Inflammatory macrophage treated with lipopolysaccharide for 1 hour (primary cell): ENCODE measurements at places on chromosomes 7 and 10.

- no peak for DNase-seq
Measured at GRCh38 chr10:33483124-33483815, 148.8 kb upstream of the NRP1 start.

DNA sequence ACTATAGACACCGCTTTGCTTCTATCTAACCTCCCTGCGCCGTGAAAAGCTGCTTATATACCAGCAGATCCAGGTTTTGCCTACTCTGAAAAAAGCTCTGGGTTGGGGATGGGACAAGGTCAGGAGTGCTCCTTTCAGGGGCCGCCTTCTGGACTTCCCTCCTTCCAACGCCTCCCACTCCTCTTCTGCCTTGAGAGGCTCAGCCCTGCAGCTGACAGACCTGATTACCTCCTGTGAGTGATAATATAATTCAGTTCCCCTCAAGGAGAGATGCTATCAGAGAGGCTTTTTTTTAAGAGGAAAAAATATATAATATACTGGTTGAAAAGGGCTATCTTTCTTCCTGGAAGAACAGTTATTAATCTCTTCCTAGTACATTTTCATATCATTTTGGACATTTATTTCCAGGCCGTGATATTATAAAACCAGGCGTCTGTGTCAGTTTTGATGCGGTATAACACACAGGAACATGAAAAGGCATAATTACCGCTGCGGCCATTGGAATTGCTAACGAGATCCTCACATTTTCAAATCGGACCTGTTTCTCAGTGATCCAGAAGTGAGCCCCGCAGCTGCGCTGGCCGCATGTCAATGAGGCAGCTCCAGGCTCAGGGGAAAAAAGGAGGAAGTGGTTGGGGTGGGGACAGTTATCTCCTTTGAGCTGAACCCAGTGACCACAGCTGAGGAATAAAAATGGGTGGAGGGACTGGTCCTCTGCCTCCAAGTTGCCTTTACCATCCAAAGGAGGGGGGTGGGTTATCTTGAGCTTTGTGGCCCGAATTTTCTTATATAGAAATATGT, 457.1 kb downstream of the TYW1 start:
- DNase-seq = peak; percentile 0

GRCh38 chr10:12499076-12499986, 150.0 kb downstream of the CAMK1D start:
- peak; percentile 44 for DNase-seq

DNA sequence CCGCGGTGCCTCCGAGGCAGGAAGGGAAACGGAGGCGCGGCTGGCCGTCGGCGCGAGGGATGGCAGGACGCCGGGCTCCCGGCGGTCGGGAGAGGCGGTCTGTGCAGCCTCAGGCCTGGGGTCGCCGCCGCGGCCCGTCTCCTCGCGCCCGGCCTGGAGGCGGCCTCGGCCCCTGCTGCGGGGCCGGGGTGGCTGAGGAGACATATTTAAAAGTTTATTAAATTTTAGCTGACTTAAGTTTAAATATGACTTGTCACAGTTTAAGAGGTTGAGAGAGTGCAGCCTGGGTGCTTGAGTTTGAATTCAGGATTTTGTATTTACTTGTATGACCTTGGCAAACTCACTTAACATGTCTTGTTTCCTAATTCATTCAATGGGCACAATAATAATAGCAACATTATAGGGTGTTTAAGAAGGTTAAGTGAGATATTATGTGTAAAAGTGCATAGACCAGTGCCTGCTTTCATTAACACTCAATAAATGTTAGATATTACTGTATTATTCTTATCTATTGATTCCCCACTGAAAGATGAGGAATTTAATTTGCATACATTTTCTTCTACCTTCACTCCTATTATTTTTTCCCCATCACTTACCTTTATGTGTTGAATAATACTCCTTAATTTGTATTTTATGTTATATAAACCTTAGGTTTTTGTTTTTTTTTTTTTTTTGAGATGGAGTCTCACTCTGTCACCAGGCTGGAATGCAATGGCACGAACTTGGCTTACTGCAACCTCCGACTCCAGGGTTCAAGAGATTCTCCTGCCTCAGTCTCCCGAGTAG, 718 bp downstream of the DYNC2I1 start:
- DNase-seq = no peak

GRCh38 chr7:108810756-108811385, 241.2 kb downstream of the DNAJB9 start:
- no peak for DNase-seq

- DNase-seq = no peak
Measured at GRCh38 chr7:97272237-97272975, 154.9 kb downstream of the SDHAF3 start.

GRCh38 chr7:5630670-5631069, 150.8 kb downstream of the RNF216 start:
- DNase-seq = peak; percentile 28

GRCh38 chr10:88413412-88413811, 169.7 kb downstream of the RNLS start:
- DNase-seq = no peak

DNA sequence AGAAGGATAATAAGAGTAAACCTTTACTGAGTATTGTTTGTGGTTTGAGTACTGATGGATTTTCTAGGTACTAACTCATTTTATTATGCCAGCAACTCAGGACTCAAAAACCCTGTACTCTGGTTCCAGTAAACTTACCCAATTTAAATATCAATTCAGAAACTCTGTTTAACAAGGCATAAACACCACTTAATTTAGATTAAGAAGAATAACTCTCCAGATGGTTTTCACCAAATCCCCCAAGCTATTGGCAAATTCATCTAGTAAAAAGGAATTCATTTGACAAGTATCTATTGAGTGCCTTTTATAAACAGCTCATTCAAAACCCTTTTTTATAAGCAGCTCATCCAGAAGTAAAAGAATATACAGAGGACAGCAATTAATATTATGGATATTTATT, 572.4 kb downstream of the PHTF2 start:
- DNase-seq = no peak

DNA sequence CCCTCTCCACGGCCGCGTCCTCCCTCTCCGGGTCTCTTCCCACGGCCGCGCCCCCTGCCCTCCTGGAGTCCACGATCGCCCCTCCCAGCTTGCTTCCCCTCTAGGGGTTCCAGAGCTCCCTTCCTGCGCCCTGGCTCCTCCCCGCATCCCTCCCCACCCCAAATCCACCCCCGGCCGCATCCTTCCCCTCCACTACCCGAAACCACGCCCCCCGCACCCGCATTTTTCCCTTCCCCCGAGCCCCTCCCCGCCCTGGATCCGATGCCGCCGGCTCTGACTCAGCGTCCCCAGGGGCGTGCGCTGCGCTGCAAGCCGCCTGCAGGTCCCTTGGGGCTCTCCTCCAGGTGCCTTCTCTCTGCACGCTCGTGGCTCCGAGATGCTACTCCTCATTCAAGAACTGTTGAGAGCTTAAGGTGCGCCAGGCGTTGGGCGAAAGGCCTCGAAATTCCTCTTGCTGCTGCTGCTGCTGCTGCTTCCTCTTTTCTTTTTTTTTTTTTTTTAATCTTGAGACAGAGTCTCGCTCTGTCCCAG, 372 bp upstream of the TMEM130 start:
- DNase-seq = peak; percentile 33

DNA sequence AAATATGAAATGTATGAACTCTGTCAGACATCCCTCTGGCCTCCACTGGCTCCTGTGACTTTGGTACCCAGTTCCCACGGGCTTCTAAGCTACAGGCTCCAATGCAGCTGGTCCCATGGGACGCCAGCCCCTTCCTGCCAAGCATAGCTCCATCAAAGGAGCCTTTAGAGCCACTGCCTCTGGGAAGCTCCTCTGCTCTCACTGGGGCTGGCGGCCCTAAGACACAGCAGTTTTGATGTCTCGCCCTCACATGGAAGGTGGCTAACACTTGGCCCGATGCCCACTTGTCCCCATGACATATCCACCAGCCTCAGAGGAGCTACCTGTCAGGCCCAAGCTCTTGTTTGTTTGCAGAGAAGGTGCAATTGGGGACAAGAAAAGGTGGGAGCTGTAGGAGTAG, 453.7 kb upstream of the LRRN3 start:
- no peak for DNase-seq

- DNase-seq = no peak
Measured at GRCh38 chr10:44298713-44299112, 86.2 kb downstream of the CXCL12 start.

- no peak for DNase-seq
Measured at GRCh38 chr7:297611-298374, 7.8 kb downstream of the FOXL3 start.

GRCh38 chr7:50939021-50939420, 156.3 kb upstream of the GRB10 start:
- no peak for DNase-seq

GRCh38 chr7:100974021-100974420, 4.7 kb downstream of the MUC12 start:
- DNase-seq = no peak

- no peak for DNase-seq
Measured at GRCh38 chr10:110510086-110510485, 12.4 kb downstream of the DUSP5 start.

DNA sequence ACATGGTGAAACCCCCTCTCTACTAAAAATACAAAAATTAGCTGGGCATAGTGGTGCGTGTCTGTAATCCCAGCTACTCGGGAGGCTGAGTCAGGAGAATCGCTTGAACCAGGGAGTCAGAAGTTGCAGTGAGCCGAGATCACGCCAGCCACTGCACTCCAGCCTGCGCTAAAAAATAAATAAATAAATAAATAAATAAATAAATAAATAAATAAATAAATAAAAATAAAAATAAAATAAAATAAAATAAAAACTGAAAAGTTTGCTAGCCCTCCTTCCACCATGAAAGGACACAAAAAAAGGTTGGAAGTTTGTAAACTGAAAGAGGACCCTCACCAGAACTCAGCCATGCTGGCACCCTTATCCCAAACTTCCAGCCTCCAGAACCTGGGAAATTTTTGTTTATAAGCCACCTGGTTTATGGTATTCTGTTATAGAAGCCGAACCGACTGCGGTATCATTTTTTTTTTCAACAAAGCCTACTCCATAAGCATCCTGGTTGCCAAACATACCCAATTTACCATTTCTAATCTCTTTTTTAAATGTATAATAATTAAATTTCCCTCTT, 448.2 kb downstream of the SEMA3D start:
- DNase-seq = no peak

DNA sequence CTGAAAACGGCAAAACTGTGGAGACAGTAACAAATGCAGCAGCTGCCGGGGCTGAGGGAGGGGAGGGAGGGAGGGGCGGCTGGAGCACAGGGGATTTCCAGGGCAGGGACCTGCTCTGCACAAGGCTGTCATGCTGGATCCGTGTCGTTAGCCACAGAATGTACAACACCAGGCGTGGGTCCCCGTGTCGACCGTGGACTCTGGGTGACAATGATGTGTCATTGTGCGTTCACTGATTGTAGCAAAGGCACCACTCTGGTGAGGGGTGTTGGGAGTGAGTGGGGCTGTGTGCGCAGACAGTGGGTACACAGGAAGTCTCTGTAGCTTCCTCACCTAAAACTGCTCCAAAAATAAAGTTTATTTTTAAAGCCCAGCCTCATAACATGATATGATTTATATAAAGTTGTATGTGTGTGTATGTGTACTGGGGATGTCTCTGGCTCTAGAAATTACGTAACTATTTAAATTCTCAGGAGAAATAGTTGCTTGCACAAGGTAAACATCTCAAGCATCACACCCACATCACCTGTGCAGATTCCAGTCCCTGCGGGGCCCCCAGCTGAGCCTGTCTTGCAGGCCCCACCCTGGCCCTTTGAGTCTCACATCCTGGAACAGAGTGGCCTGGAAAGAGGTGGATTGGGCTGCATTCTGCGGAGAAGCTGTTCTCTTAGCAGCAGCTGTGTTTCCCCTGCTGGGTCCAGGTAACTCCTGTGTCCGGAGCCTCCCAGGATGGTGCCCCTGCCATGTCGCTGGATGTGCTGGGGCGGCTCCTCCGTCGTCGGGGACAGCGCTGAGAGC, 135.7 kb downstream of the DYNC2I1 start:
- DNase-seq = no peak

DNA sequence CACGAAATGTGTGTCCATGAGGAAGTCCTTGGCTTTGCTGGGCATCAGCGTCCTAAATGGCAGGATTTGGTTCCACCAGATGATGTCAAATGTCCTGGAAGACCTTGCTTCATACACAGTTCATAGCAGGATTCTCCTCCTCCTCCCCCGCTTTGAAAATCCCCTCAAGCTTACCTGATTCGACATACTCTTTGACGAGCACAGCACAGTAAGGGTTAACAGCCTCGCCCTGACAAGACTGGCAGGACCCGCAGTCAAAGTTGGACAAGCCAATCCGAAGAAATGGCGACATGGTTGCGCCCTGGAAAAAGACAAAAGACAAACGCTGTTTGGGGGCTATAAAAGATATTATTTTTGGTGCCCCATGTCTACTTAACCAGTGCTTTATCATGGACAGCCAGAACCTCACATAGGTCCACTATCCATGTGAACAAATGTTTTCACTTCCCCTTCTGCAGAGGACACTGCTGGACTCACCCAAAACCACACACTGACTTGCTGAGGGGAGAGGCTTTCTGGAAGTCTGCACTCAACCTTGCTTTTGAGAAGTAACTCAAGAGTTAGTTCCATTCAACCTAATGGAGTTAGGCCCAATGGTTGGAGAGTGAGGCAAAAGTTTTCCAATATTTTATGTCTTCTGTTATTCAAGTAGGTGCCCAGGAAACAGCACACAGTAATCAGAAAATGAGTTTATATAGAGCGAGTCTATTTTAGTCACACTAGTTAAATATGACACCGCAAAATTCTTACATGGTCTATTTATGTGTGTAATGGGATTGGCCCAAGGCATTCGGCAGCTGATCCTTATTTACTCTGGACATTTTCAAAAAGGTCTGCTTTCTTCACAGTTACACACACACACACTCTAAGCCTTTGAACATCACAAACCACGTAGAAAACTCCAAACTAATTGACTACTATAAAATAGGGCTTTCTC, 65.0 kb downstream of the PRKCQ start:
- DNase-seq = peak; percentile 37

GRCh38 chr10:32972460-32972859, 14.4 kb upstream of the ITGB1 start:
- DNase-seq = no peak

- no peak for DNase-seq
Measured at GRCh38 chr10:28926932-28927331, 249.6 kb downstream of the BAMBI start.

GRCh38 chr7:131284702-131285419, 42.8 kb upstream of the MKLN1 start:
- no peak for DNase-seq

DNA sequence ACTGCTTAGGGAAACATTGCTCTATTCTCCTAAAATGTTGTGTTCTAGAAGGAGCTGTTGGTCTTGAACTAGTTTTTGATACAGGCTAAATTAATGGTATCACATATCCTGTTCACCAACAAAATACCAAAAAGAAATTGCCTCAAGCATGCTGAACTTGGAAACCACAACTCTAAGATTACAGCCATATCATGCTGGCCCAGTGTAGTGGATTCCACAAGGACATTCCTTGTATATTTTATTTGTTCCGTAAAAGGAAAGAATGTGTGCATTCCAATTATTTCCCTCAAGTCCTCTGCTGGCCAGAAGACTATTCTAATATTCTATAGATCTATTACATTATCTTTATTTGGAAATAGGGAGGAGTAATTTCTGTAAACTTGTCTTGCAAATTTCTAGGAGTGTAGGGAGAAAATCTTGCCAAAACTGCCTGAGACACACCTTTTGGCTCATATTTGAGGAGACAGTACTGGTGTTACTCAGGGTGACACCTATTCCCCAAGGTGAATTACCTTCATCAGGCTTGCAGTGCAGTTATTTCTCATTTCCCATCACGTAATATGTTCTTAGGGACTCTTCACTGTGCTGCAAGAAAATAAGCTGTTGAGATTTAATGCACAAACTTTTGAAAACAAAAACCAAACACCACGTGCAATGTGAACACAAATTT, 1.9 kb upstream of the NEBL start:
- no peak for DNase-seq
